Kidney glomerular epithelial cell (primary cell): ENCODE measurements at places on chromosomes 5 and 9.

- no peak for DNase-seq
These were observed 142.8 kb downstream of the GADD45G start for GRCh38 chr9:89747596-89747995.

- peak; percentile 24 for DNase-seq
These were observed 97.3 kb upstream of the EQTN start for GRCh38 chr9:27394154-27394825.

DNA sequence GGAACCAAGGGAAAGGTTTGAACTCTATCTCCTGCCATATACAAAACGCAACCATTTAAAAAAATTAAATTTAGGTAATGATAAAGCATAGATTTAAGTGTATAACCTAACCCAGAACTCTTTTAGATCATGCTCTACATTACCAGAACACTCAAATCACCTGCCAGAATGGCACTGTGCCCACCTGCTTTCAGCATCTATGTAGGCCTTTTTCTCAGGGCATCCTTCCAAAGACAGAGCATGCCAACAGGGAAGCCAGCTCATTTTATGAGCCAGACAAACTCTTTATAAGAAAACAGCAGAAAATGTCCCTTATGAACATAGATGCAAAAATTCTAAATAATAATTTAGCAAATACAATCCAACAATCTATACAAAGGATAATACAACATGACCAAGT lies 47.9 kb upstream of the SMAD5 start:
- DNase-seq = no peak

- DNase-seq = no peak
These were observed 13.5 kb downstream of the DUSP1 start for GRCh38 chr5:172757394-172758010.

DNA sequence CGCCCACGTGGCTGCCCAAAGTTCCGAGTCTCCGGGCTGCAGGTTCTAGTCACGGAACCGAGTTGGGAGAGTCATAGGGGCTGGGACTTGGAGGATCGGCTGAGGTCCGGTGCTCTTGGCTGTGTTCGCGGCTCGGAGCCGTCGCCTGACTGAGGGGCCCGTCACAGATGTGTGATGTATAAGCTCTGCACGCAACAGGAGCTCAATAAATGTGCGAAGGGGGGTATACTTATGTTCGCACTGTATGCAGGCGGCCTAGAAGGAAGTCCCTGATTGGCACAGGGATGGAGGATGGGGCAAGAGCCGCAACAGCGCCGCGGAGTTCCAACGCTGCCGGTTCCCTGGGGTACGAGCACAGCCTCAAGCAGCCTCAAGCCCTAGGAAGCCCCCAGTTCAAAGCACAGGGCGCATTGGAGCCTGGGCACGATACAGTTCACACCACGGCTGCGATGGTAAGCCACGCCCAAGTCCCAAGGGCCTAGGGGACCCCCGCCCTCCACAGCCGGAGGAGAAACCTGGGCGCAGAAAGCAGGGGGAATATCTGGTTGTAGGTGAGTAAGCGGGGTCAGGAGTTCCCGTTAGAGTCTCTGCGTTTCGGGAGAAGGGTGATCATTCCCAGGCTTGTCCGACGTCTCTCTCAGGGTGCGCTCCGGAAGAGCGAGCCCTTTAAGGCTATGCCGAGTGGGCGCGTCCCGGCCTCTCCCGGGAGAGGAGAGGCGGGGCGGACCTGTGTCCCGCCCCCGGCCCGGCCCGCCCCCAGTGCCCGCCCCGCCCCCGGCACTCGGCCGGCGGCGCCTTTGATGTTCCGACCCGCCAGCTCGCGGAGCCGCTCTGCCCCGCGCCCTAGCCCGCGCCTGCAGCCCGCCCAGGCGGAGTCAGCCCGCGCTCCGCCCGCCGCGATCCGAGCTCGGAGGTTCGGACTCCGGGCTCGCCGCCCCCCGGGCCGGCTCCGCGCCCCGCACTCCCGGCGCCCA lies at the start of gene TCF7:
Gene TCF7 (plus strand): TSS at position 780 of the 974 bp plus-strand sequence. CDS start 226 bp downstream, outside the sequence.
- peak; percentile 20 for DNase-seq

GRCh38 chr5:73114044-73114688 lies 6.2 kb upstream of the TMEM171 start:
- DNase-seq = no peak

GRCh38 chr9:116800885-116801284 lies 113.8 kb downstream of the TRIM32 start:
- DNase-seq = no peak

- DNase-seq = peak; percentile 20
These were observed 164.9 kb downstream of the PBX3 start for GRCh38 chr9:125911861-125912644.

- peak; percentile 56 for DNase-seq
These were observed 559.5 kb upstream of the SGCD start for GRCh38 chr5:155767470-155767869.

- peak; percentile 45 for DNase-seq
These were observed 343.6 kb downstream of the LRRC70 start for GRCh38 chr5:62922191-62922590.

GRCh38 chr9:127847178-127847510 lies 7.3 kb downstream of the ENG start:
- no peak for DNase-seq

DNA sequence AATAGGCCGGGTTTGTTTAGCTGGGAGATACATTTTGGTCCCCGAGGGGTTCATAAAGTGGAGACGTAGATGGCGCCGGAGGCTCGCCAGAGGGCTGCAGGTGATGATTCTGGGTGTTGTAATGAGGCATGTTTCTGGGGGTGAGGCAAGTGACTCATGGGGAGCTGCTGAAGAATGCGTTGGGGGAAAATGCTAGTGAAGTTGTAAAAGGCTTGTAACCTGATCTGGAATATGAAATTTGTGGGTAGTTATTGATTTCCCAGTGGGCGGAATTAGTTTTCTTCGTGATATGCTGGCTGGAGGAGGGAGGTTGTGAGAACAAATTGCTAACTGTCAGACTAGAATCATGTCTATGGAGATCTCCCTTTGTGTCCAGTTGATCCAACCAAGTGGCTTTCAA lies 158.3 kb downstream of the DOCK2 start:
- no peak for DNase-seq

DNA sequence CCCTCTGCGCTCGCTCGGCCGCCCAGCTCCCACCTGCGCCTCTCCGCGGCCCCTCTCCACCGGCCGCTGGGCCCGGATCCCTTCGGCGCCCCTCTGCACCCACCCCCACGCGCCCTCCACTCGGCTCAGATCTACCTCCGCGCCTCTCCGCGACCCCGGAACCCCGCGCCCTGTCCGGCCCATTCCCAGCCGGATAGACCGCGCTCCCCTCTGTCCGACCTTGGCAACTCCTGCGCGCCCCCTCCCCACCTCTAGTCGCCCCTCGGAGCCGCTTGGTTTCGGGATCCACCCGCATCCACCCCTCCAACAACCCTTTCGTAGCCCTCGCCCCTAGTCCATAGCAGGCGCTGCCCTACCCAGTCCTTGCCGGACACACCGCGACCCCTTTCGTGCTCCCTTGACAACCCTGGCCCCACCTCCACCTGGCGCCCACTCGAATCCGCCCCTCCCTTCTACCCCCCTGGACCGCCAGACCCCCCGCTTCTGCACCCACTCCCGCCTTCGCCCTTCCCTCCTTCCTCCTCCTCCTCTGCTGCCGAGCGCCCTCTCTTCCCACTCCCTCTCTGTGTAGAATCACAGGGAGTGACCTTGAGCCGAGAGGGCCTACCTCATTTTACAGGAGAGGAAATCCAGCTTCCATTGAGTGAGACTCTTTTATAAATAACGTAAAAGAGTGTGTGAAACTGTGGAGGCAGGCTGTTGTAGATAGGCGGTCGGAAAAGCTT lies 525 bp upstream of the AK3 start:
- no peak for DNase-seq

DNA sequence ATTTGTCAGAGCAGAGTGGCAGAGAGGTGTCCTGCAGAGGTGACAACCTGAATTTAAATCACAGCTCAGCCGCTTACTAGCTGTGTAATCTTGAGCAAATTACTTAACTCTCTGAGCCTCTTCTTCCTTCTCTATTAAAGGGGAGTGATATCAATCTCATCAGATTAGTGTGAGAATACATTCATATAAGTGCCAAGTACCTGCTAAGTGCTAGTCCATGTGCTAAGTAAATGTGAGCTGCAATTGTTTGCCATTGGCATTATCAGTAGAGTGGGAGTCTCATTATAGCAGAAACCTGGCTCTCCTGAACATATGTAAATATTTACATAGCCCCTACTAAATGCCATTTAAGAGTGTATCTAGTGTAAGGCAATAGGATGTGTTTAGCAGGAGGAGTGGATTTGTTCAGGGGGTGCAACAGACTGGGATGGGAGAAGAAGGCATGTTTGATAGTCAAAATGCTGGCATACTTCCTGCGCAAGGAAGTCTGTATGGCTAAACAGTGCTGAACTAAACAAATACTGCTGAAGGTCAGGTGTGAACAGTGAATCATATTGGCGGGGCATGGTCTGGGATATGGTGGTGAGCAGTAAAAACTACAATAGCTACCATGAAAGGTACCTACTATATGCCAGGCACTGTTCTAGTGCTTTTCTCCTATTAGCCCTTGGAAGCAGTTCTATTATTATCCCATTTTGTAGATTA lies 74.5 kb downstream of the F2RL2 start:
- DNase-seq = no peak

GRCh38 chr5:148887123-148887881 lies 60.9 kb downstream of the ADRB2 start:
- no peak for DNase-seq

DNA sequence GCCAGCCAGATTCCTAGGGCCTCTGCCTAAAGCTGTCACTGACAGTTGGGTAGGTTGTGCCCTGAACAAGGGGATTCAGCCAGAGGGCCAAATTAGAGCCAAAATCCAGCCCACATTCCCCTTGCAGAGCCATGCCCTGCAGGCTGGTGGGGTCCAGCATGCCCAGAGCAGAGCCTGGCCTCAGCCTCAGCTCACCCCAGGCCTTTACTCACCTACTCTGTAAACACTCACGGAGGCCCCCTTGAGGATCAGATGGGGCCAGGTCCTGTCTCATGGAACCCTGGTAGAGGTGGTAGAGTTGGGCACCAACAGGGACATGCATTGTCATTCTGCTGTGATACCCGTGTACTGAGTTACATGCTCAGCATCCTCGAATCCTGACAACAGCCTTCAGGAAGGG lies 74.9 kb downstream of the LMX1B start:
- DNase-seq = no peak

- DNase-seq = peak; percentile 83
These were observed 297.0 kb upstream of the ACTBL2 start for GRCh38 chr5:57779383-57780223.

DNA sequence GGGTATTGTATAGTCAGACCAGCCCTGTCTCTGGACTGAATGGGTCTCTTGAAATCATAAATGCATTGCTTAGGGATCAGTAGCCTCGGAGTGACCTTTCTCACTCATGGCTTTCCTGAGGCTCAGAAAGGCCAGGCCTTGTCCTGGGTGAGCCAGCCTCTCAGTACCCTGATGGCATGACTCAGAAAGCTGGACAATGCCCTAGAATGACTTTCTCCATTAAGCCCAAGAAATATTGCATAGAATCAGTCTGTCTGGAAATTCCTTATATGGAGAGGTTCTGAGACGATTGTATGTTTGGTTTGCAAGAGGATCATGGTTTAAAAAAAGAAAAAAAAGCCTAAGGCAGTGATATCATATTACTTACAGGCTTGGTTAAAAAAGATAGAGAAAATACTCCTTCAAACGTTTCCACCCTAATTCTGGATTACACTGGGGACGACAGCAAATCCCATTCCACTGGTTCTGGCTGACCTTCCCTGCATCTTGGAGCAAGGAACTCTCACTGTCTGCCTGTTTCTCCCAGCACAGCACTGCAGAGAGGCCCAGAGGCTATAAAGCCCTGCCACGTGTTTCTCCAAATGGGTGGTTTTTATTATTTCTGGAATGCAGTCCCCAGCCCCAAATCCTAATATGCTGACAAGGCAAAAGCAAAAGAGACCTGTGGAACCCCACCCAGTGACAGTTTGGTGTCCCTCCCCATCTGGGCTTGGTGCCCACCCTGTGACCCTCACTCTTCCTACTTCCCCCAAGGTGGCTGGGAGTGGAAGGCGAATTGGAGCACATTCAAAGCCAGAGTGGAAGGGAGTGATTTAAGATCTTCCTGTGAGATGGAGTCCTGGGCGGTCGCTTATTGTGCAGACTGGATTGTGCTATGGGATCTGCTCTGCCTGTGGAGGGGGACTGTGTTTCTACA lies 34.4 kb downstream of the MAP1B start:
- DNase-seq = peak; percentile 77

DNA sequence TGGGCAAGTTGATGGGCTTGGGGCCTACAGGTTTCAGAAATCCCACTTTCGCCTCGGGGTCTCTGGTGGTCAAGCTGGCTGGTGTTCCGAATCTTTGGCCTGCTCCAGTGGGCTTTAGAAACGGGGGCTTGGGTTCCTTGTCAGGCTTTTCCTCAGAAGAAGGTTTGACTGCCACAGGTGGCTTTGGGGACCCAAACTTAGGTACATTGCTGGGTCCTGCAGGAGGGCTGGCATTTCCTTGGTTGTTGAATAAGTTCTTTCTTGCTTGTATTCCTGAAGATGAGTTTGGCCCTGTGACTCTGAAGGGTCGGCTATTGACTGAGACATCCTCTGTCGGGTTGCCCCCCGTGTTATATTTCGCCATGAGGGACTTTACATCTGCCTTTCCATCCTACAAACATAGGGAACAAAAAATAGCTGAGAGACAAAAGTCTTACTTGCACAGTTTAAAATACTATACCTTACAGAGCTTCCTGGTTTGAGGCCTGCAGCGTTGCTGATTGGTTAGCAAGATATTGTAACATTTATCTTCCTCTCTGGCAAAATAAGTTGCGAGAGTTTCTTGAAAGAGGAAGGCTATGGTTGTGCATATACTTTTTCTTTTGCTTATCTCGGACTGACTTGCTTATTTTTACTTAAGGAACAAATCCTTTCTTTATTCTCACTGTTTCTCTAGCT lies 16.6 kb downstream of the FYB1 start:
- DNase-seq = no peak

DNA sequence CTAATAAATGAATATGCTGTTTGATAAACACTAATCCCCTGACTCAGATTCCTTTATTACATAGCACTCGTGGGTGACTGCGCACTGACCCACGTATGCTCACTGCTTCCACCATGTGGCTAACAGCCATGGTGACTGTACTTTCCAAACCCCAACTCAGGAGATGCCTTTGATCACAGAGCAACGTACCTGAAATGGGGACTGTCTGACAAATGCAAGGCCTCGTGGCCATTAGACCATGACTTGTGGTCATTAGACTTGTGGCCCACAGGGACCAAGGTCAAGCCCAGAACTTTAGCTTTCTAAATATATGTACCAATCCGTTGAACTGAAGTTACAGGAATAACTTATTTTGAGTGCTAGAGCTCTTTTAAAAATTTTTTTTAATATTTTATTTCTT lies 46.6 kb downstream of the CYFIP2 start:
- peak; percentile 55 for DNase-seq
